ENCODE measurements at places on chromosomes 1 and 21. TPM values are rescaled to one million over a fixed set of nuclear protein-coding genes. Genes with fewer than 3 reads are reported as not detected.

The SHISA4 gene
- 5.9 TPM for total RNA-seq

The TCHHL1 gene
- total RNA-seq = not detected

The FAM177B gene
- 0.66 TPM for total RNA-seq

The PTAFR gene
- total RNA-seq = 0.37 TPM

The GBP2 gene
- 11.3 TPM for total RNA-seq

The C1orf167 gene
- total RNA-seq = not detected

The CYYR1 gene
- 2.2 TPM for total RNA-seq

The KCNQ4 gene
- total RNA-seq = 0.66 TPM

The SYDE2 gene
- 6.6 TPM for total RNA-seq

The PGLYRP3 gene
- not detected for total RNA-seq

The TGFB2 gene
- total RNA-seq = 16.6 TPM

The HPCAL4 gene
- total RNA-seq = 3.3 TPM

The CAMK1G gene
- total RNA-seq = 0.12 TPM

The RXRG gene
- 1.1 TPM for total RNA-seq

The A3GALT2 gene
- not detected for total RNA-seq

The ILDR2 gene
- 0.32 TPM for total RNA-seq

The MRPS21 gene
- 29.1 TPM for total RNA-seq

The DNAI4 gene
- 3.5 TPM for total RNA-seq

The TTC3 gene
- 64.2 TPM for total RNA-seq

The GBP6 gene
- total RNA-seq = not detected

The PLEKHG5 gene
- 1.5 TPM for total RNA-seq

The TMEM50B gene
- 11.5 TPM for total RNA-seq

The DEPDC1 gene
- 0.04 TPM for total RNA-seq

The FAM3B gene
- 127 TPM for total RNA-seq

The NUP210L gene
- total RNA-seq = 0.06 TPM

The ZBTB8B gene
- total RNA-seq = under 0.01 TPM

The RSPH1 gene
- 2.4 TPM for total RNA-seq

The SPRR4 gene
- not detected for total RNA-seq

The RHBDL2 gene
- total RNA-seq = 0.19 TPM

The SLC45A3 gene
- total RNA-seq = 0.66 TPM

The FCRL2 gene
- total RNA-seq = not detected

The USP48 gene
- total RNA-seq = 24.3 TPM

The FBXO42 gene
- total RNA-seq = 7.4 TPM

The FAM151A gene
- total RNA-seq = not detected

The MTARC2 gene
- 18.6 TPM for total RNA-seq

The RCAN3 gene
- total RNA-seq = 14.2 TPM

The TAGLN2 gene
- 242 TPM for total RNA-seq

The MPL gene
- 0.26 TPM for total RNA-seq

The MACO1 gene
- total RNA-seq = 27.6 TPM

The FCRL6 gene
- total RNA-seq = 0.31 TPM

The FAAH gene
- total RNA-seq = 19.5 TPM

The MAP10 gene
- total RNA-seq = 2.0 TPM

The PIK3C2B gene
- 10.2 TPM for total RNA-seq

The C8B gene
- total RNA-seq = not detected

The KRTAP12-2 gene
- total RNA-seq = not detected

The CD247 gene
- 0.35 TPM for total RNA-seq

The TNN gene
- total RNA-seq = not detected

The NUF2 gene
- total RNA-seq = 0.49 TPM

The GMEB1 gene
- 3.6 TPM for total RNA-seq

The FCRL4 gene
- not detected for total RNA-seq

The OR6N1 gene
- total RNA-seq = not detected

The CHIA gene
- total RNA-seq = not detected

The PPIAL4G gene
- total RNA-seq = not detected

The TNFSF4 gene
- 0.69 TPM for total RNA-seq

The FOXE3 gene
- total RNA-seq = not detected

The DNAJC6 gene
- total RNA-seq = 2.0 TPM

The NPHS2 gene
- total RNA-seq = not detected

The OR14A2 gene
- total RNA-seq = not detected

Measured in pancreas (tissue), 10 donors.